ENCODE measurements at places on chromosomes 12 and 14.

- DNase-seq = no peak
Observed at GRCh38 chr14:34692348-34692747, 22.0 kb downstream of the CFL2 start.

GRCh38 chr12:16076557-16076956, 165.4 kb downstream of the DERA start:
- no peak for DNase-seq

DNA sequence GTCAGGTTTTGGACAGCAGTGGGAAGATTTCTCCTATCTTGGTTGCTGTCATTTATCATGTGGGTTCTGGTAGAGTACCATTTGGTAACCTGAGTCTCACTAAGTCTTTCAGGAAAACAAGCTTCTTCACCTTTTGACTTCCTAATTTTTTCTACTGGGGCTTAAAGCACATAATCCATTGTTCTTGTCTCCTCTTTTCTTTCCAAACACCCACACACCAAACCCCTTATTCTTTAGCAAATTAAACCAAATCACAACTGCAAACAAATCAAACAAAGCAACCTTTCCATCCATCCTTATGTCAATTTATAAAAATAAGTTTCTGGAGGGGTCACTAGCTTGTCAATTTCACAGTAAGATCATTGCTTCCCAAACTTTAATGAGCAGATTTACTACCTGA, 84.1 kb downstream of the ATP23 start:
- no peak for DNase-seq

DNA sequence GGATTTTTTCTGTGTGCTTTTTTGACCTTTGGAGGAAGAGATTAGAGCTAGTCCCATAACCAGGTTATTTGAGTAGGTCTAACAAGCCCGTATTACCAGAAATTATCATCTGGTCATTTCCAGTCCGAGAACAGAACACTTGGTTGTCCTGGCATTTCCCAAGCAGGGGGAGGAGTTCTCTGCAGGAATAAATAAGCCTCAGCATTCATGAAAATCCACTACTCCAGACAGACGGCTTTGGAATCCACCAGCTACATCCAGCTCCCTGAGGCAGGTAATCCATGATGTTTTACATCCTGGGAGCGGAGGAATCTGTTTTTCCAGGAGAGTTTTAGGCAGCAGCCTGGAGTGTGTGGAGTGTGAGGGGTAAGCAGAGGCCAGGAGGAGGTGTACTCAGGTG, at the start of gene SERPINA3:
TSS of gene SERPINA3 (plus strand) at position 218 of the 400 bp plus-strand sequence. CDS start 2,051 bp downstream, outside the sequence.
- DNase-seq = no peak

DNA sequence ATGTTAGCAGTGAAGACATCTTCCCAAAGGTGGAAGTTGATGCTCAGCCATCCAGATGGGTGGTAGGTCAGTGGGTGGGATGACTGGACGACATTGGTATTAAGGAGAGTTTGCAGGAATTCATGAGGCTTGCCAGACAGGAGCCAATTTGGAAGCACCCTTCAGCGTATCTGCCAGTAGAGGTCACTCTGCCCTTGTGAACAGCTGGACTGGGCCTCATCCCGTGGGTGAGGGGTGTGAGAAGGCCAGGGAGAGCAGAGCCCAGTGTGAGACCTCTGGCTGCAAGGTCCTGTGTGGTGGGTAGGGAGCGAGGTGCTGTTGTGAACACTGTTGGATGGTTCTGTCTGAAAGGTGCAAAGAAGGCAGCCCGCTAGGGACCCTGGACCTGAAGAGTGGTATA, 37.7 kb downstream of the SLC5A8 start:
- DNase-seq = no peak

DNA sequence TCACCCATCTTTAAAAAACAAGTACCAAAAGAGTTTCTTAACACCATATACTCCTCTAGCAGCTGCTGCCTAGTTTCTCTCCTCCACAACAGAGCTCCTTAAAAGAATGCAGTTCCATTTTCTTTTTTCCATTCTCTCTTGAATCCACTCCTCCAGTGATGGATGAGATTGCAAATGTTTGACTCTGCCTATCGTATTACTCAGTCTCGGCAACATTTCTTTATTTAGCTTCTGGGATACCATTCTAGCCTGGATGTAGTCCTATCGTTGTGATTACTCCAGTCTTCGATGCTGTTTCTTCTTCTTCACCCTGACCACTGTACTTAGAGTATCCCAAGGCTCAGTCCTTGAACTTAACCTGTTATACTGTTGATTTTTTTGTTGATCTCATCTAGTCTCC, 30.8 kb downstream of the CAND1 start:
- DNase-seq = no peak

DNA sequence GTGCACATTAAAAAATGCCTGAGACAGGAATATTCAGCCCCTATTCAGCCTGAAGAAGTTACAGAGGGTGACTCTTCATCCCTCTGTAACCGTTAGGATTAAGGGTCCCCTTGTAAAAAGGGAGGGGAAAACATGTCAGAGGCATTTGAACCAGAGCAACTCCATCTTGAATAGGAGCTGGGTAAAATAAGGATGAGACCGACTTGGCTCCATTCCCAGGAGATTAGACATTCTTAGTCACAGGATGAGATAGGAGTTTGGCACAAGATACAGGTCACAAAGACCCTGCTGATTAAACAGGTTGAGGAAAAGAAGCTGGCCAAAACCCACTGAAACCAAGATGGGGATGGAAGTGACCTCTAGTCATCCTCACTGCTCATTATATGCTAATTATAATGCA, 19.9 kb upstream of the MDM1 start:
- no peak for DNase-seq

- DNase-seq = no peak
Observed at GRCh38 chr12:102603021-102603420, 122.7 kb upstream of the IGF1 start.

DNA sequence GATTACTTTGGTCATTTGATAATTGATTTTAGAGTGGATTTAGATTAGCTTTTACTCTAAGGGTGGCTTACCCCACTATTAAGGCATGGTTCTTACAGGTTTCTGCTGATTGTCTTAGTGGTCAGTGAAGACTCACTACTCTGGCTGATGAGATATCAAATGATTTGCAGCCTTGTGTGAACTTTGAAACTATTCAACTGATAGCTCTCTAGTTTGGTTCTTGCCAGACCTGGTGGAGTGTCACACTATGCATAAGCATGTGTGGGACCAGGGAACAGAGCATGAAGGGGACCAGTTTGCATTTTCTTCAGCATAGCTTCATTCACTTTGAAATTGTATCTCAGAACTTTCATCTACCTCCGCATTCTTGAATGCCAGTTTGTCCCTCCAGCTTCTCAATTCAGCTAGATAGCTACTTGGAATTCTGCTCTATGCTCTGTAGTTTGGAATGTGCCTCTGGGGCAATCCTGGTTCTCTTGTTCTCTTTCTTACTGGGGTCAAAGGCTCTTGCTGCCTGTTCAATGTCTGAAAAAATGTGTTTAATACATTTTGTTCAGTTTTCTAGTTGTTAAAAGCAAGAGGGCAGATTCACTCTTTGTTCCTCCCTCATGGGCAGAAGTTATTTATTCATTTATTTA, 12.7 kb downstream of the SCYL2 start:
- no peak for DNase-seq

- DNase-seq = no peak
Observed at GRCh38 chr12:65493913-65494245, 215.4 kb downstream of the MSRB3 start.

DNA sequence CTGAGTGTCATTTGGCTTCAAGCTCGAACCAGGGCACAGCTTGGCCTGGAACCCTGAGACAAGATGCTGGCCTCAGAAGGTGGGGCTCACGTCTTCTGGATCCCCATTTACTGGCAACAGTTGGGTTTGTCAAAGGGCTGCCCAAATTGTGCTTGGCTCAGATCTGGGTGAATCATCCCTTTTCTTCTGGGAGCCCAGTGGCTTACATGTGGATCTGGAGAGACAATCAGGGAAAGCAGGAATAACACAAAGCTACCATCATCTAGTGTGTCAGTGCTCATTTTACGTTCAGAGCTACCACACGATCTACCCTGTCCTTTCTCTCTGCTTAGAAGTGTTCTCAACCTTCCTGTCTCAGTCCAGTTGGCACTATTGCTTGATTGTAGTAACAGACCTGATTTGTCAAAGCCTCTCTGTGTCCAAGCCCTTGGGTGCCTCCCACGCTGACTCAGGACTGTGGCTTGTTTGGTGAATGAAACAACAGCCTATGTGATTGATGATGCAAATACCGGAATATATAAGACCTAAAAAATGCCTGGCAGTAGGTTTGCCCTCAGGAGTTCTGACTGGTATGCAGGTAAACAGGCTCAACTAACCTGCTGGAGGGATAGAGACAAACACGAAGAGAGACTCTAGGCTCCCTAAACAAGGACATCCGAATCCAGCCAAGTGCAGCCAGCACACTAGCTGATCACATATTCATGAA, 974.3 kb downstream of the VRK1 start:
- DNase-seq = no peak

DNA sequence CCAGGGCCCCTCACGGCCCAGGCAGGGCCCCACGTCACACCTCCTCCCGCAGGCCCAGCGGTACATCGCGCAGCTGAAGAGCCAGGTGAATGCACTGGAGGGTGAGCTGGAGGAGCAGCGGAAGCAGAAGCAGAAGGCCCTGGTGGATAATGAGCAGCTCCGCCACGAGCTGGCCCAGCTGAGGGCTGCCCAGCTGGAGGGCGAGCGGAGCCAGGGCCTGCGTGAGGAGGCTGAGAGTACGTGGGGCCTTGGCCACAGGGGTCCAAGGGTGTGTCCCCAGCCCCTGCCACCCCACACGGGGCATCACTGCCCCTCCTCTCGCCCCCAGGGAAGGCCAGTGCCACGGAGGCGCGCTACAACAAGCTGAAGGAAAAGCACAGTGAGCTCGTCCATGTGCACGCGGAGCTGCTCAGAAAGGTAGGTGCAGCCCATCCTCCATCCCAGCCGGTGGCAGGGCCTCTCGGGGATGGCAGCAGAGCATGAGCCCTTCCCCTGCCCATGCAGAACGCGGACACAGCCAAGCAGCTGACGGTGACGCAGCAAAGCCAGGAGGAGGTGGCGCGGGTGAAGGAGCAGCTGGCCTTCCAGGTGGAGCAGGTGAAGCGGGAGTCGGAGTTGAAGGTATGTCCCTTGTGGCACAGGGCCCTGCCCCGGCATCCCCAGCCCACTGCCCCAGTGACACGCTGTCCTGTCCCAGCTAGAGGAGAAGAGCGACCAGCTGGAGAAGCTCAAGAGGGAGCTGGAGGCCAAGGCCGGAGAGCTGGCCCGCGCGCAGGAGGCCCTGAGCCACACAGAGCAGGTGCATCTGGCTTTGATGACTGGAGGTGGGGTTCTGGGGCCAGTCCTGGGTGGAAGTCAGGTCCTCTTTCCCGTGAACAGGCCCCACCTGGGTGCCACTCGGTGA, 20.9 kb downstream of the HIP1R start:
- no peak for DNase-seq

DNA sequence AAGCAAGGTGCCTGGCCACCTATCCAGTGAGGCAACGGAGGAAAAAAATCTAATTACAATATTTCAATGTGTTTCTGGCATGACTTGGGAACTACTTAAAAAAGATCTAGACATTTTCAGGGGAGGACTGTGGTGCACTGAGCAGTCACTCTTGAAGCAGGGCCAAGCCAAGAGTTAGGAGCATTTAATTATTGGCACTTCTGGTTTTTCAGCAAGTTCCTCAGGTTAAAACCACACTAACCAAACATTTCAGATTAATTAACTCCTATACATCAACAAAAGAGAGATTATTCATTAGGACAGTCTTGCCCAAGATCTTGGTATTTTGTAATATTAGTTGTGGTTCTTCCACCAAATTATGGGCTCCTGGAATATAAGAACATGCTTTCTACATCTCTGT, 25.6 kb downstream of the PRKAB1 start:
- DNase-seq = no peak

- peak; percentile 37 for DNase-seq
Observed at GRCh38 chr12:49705479-49706134, 1.6 kb downstream of the FMNL3 start.

DNA sequence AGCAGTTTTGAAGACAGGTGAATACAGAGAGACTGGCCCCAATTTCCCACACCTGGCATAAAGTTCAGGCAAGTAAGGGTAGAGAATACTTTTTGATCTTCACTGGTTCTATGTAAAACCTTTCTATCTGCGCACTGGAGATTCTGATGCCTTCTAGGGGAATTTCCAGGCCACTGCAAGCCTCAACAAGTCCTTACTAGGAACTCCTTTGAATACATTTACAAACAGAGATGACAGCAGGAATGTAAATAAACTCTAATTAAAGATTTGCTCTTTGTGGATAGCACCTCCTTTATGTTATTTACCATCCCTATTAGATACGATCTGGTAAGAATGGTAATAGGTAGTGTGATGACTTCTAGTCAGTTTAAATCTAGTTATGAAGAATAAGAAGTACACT, 69.2 kb downstream of the NTN4 start:
- no peak for DNase-seq

GRCh38 chr14:59116984-59117415, 71.5 kb upstream of the DAAM1 start:
- no peak for DNase-seq

- peak; percentile 44 for DNase-seq
Observed at GRCh38 chr12:92208613-92209121, 63.0 kb upstream of the BTG1 start.

GRCh38 chr14:101070540-101071492, 167.3 kb upstream of the RTL1 start:
- no peak for DNase-seq

DNA sequence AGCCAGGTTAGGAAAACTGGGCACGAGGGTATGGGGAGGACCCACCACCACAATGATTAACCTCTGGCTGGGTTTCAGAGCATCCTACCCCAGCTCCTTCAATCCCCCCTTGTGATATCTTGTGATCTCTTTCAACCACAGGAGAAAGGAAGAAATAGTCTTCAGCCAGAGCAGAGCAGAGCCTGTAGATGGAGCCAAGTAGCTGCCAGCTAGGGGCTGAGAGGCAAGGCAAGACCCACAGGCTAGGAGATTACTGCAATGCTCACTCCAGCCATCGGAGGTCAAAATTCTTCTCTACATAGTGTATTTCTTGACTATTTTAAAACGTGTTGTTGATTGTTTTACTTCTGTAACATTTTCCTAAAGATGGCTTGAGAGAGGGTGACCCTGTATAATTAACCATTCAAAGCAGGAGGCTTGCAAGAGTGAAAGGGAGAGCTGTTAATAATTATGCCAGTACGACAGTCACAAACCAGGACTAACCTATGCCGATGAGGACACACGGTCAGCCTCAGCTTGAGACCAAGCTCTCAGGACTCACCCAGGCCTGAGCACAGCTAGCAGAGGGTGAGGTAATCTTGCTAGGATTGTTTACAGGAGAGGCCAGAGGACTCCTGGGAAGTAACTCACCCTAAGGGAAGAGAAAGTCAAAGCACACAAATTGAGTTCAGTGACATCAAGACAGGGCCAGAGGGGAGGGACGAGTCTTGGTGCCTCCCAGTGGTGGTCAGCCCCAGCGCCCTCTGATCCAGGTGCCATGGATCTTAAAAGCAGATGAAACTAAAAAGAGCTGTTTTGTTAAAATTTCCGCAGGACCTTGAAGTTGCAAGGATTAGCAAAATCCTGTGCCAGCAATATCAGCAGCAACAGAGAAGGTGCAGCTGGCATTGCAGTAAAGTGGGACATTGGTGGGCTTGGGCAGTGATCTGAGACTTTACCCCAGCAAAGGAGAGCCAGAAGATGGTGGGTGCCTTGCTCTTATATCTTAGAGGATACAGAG, 29.8 kb upstream of the CDKN3 start:
- peak; percentile 43 for DNase-seq

- no peak for DNase-seq
Observed at GRCh38 chr14:86462193-86462753, 932.3 kb downstream of the FLRT2 start.

Measured in CD4-positive, alpha-beta T cell treated with Interleukin-17A for 4 hours (primary cell).